ENCODE measurements at places on chromosomes 7 and 10.

DNA sequence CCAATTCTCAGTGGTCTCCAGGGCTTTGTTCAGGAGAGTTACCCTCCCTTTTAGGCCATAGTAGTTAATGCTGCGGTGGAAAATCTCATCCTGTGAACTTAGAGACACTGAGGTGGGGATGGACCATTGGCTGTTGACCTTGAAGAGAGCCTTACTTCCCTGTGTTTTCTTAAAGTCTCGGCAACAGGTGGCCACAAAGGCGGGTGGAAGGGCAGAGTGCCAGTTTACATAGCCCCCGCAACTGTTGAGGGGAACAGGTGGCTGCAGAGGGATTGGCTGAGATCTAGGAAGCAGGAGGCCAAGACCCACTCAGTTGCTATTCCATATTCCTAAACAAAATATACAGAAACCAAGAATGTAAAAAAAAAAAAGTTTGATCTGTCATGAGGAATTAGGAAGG is 160.6 kb downstream of the ST7 start:
- DNase-seq, result no peak

DNA sequence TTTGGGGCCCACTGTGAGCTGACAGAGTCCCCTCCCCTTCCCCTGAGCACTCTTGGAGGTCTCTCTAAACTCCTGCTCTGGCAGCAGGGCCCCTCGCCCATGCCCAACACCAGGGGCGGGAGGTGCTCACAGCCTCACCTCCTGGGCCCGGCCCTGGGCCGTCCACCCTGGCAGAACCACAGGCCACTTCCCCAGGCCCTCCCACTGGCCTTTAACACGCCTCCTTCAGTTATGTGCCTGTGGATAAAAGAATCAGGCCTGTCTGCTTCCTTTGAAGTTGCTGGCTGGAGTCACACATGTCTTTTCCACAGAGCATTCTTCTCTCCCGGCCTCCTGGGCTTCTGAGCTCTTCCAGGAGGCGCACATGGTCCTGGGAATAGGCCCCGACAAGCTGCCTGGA is 10.2 kb downstream of the MYL10 start:
- no peak for DNase-seq

GRCh38 chr10:31384589-31384949 is 65.6 kb downstream of the ZEB1 start:
- DNase-seq, result no peak

- no peak for DNase-seq
Observed at GRCh38 chr7:25754751-25755150, 397.2 kb upstream of the NFE2L3 start.

DNA sequence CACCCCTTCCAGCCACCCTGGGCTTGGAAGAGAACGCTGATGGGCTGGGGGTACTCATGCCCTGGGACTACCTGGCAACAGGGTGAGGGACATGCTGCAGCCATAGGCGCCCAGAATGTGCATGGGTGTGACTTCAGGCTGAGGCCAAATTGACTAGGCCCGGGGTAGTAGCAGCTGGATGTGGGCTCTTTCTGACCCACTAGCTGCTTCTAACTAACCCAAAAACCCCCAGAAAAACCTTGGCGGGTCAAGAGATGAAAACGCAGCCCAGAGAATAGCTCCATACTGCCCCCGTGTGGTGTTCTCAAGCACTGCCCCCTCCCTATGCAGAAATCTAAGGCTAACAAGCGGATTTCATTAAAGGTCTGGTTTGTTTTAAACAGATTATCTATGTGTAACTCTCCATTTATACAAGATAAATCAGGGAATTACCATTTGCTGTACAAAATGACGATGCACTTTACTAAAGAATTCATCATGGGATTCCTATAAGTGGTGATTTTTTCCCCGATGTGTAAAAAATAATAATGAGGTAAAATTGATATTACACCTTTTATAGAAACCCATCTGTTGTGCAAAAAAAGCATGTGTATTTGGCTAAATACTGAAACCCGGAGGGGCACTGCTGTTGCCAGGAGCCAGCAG is 4.2 kb downstream of the SMARCD3 start:
- DNase-seq, result peak; percentile 67

GRCh38 chr7:116952635-116953371 is 498 bp upstream of the ST7 start:
- DNase-seq, result no peak

GRCh38 chr7:33062023-33062781 is at the start of gene NT5C3A:
Gene NT5C3A, minus strand, starts transcription at chr7:33062776. Its CDS starts 71 bp downstream, at chr7:33062705.
- peak; percentile 26 for DNase-seq

- DNase-seq, result no peak
Observed at GRCh38 chr10:77518241-77518909, 119.2 kb downstream of the KCNMA1 start.

DNA sequence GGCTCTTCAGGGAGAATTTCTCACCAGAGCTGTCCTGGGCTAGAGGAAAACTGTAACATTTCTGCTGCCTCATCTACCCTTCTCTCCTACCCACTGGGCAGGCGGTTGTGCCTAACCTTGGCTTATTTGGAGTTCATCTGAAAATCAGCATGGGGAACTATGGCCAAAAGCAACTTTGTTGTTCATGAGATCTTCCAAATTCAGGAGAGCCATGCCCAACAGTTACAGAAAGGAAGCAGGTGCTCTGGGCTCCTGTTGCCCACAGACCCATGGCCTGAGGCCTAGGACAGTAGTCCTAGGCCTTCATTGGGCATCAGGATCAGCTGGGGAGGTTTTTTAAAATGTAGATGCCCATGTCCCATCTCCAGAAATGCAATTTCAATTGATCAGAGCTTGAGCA is 85.2 kb downstream of the GRID1 start:
- DNase-seq, result no peak

GRCh38 chr7:57789130-57789529 is 339.2 kb downstream of the ZNF716 start:
- DNase-seq, result no peak

DNA sequence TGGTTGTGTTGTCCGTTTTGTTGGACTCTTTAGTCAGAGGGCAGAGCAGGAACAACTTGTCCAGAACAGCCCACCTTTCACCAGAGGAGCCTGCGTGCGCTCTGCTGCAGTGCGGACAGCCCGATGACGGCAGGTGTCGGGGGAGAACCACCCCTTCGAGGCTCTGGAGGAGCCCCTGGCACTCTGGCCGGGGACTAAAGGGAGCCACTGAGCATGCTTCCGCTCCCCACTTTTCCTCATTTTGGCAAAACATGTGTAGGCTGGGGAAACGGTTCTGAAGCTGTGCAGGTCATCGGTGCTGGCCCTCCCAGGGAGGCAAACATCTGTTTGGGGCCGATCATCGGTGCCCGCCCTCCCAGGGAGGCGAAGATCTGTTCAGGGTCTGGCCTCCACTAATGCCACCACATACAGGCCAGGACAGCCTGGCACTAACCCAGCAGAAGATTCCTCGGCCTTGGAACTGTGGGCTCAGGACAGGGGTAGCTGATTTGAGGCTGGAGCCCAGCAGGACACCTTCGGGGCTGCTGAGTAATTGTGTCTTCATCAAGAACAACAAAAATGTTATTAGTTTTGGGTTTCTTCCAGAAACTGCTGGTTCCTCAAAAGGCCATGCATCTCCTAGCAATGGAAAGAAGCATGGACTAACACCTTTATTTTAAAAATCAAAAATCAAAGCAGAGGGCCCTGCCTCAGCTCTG is 124.4 kb upstream of the TCERG1L start:
- no peak for DNase-seq

DNA sequence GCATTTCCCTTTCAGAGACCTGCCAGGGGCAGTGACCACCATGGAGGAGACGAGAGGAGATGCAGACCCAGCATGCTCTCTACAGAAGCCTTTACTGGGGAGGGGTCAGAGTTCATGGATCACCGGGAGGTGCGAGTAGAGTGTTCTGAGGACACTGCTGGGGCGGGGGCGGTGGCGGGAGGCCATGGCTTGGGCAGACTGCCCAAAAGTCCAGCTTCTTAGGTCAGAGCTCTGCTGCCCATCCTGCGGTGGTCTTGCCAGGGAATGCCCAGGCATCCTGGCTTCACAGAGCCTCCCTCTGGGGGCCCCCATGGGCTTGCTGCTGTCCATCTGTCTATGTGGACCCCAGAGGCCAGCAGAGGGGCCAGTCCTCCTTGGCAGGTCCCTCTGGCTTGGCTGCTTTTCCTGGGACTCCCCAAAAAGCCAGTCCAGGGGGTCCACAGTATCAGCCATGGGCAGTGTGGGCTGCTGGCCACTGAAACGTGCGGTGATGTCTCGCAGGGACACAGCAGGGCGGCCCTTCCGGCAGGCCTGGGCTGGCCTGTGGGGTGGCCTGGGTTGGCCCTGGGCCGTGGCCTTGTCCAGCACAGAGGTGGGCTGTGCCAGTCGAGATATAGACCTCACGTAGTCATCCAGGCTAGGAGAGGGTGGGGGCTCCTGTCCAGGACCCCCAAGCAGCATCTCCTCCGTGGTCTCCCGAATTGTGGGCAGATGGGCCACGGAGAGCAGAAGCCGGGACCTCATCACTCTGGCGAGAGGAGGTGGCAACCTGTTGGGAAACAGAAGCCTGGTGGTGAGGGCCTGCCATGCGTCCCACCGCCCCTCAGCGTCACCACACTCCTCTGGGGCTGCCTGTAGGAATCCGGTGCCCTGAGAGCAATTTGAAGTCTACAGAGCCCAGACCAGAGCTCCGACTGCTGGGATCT is 1.1 kb downstream of the DEPP1 start:
- no peak for DNase-seq

DNA sequence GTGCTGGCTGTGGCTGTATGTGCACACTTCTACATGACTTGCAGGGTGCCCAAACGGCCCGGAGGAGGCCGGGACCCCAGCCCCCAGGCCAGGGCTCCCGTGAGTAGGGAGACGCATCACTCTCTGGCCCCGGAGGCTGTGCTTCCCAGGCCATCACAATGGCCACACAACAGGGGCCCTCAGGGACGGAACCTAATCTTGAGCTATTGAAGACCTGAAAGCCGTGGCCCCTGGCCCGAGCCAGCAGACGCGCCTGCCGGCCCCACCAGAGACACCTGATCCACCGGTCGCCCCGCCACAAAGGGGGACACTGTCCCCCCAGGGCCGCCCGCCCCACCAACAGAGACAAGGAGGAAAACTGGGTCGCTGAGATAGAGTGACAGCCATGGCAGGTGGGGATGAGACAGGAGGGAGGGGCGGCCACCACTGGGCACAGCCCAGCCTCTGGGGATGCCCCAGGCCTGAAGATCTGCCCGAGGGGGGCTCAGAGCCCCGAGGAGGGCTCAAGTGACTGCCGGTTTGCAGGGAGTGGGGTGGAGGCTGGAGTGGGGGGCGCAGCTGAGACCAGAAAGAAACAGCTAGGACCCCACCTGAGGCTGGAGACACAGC is 10.2 kb upstream of the LFNG start:
- DNase-seq, result no peak

DNA sequence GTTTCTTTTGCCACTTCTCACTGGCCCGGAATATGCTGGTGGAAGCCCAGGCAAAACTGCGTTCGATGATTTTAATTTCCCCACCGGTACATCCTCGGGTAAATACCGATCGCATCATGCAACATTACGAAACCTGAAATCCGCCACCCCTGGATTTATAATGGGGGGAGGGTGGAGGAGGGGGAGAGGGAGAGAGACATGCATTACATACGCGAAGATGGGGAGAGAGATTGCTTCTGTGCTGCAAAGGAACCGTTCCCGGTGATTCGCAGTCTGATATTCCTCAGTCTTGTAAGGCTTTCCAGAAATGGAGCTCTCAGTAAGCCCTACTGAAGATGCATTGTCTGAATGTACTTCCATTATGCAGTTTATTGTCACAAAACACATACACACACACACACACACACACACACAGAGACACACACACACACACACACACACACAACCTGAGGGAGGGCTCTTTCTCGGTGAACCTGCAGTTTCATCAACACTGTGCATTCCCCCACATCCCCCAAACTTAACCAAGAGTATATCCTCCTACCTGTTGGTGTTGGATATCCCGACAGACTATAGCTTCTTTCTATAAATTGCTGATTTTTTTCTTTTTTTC is 741 bp downstream of the GPR85 start:
- no peak for DNase-seq

DNA sequence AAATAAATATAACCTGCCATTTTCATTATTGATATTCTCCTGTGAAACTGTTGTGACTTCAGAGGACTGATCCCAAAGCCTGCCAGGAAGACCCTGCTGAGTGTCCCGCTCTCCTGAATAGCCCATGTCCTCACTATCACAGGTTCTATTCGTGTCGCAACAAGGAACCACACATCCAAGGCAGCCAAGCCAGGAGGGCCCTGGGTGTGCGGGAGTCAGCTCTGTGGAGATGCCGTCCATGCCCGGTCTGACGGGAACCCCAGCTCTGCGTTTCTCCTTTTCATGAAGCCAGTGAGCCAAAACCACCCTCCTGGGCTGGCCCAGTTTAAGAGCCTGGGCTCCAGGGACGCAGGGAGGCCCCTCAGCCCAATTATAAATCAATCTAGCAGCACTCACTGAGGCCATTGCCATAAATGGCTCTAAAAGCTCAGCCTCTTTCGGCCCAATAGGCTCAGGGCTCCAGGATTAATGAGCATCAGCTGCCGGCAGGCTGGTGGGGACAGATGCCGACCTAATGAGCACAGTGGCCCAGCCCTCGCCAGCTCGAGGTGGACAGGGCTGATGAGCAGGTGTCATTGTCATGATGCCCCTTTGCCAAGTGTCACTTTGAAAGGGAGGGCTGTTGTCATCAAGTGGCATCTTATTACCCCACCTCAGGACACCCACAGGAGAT is 177.9 kb downstream of the PLXNA4 start:
- no peak for DNase-seq

- DNase-seq, result no peak
Observed at GRCh38 chr7:41116817-41117216, 586.1 kb downstream of the INHBA start.

- no peak for DNase-seq
Observed at GRCh38 chr7:70408891-70409290, 723.1 kb upstream of the GALNT17 start.

DNA sequence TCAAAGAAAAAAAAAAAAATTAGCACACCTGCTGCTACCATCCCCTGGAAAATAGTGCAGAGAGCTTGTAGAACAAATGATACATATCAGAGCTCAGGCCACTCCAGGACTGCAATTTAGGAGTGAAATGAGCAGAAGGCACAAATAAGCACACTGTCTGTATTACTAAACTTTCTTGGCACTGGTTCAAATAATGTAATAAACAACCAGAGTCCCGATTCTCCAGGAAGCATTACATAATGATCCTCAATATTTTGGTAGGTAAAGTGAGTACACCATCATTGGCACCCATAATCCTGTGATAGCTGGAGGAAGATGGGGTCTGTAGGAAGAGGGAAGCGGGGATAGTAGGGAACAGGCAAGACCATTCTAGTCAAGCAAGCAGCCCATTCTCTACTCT is 74.3 kb downstream of the SVOPL start:
- no peak for DNase-seq

DNA sequence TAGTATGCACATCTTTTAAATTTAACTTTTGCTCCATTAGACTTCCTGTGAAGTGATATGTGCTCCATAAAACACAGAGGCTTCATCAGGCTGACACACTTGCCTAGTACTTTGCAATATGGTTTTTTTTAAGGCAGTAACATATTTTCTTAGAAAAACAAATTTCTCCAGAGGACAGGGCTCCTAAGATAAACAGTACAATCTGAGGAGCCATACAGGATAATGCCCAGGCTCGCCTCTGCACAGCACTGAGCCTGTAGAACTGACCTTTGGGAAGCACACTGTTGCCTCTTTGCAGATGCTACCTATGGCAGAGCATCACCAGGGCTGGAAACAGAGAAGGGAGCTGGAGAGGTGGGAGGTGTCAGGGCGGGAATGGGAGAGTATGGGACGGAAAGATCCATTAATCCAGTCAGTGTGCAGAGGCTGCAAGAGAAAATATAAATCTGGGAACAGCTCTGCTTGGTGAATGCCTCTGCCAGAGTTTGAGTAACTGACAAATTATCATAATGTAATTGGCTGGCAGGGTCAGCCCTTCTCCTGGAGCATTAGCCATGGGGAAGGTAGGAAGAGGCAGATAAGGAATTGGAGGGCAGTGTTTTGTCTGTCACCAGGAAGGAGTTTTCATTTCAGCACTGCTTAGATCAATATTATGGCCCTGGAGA is 132.3 kb downstream of the CREB5 start:
- no peak for DNase-seq
